ENCODE measurements at places on chromosomes 6 and 20.

DNA sequence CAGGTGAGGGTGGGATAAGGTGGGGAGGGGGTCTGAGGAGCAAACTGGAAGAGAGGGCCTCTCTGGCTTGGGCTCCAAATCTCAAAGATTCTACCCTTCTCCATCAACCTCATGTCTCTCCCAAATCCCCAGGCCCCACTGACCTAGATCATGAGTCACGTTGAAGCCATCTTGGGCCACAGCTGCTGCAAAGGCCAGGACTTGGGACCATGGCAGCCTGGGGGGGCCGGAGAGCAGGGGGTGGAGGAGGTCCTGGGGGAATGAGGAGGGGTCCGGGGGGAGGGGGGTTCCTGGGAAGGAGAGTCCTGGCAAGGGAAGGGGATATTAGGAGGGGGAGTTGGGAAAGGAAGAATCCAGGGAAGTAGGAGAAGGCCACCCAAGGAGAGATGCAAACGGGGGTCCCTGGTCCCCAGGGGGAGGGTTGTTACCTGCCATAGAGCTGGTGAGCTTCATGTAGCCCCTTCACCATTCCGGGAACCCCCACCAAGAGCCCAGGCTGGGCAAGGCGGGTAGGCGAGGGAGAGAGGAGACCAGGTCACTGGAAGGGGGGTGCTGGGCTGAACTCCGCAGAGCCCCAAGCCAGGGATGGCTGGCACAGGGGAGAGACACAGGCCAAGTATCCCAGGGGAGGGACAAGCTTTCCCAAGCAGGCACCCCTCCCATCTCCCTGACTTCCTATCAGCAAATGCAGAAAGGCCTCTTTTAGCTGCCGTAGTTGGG lies 12.7 kb downstream of the GGT7 start:
- no peak for DNase-seq

GRCh38 chr6:91415031-91415605 lies 828.2 kb upstream of the MAP3K7 start:
- DNase-seq: no peak

DNA sequence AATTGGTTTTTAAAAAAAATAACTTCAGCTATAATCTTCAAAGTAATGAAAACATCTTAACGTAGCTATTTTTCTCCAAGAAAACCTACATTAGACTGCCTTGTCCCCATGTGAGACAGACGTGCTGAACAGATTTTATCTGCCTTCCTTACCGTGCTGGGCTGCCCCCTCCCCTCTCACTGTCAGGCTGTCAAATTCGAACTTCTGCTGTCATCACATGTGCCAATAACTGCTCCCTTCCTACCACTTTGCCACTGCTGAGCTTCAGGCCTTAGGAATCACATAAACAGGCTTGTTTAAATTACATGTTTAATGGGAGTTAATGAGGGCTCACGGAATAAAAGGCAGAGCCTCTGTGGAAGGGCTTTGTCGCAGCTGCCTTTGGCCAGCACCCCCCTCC lies 77.0 kb upstream of the NHSL1 start:
- no peak for DNase-seq

DNA sequence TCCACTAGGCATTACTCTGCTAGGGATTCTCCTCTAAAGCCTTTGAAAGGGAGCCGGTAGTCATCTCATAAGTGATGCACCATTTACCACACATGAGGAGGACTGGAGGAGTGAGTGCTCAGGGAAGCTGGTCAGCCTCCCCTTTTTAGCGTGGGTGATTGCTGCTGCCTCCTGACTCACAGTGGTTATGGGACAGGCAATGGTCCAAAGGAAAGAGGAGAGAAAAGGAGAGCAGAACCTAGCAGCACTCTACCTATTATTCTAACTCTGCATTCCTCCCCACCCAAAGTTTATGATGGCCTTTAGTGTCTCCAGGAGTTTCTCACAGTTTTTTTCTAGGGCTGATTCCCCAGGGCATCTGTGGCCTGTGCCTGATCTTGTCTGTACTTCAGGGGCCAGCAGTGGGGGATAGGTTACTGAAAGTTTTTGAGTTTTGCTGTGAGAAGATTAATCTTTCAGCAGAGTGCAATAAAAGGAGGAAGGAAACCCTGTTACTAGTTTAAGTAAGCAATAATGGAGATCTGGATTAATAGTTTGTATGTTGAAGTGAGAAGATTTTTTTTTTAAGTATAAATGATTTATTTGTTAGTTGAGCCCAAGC lies 36.4 kb upstream of the GCLC start:
- DNase-seq: no peak

- no peak for DNase-seq
Observed at GRCh38 chr20:53929974-53930650, 140.3 kb downstream of the BCAS1 start.

DNA sequence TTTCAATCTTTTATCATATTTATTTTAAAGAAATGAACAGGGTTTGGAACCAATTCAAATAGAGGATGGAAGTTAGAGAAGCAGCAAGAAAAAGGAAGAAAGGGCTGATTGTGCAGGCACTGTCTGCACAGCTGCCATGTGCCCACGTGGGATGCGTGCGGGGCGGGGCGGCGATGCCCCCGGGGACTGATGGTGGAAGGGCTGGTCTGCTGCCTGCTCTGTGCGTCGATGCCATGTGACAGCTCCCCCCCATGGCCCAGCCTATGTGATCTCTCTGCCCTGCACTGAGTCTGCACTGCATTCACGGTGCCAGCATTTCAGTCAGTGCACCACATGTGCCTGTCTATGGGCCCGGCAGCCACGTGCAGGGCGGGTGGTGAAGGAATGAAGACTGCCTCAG lies 96.4 kb downstream of the IRF4 start:
- no peak for DNase-seq

- no peak for DNase-seq
Observed at GRCh38 chr6:91660893-91661292, 1074.0 kb upstream of the MAP3K7 start.

DNA sequence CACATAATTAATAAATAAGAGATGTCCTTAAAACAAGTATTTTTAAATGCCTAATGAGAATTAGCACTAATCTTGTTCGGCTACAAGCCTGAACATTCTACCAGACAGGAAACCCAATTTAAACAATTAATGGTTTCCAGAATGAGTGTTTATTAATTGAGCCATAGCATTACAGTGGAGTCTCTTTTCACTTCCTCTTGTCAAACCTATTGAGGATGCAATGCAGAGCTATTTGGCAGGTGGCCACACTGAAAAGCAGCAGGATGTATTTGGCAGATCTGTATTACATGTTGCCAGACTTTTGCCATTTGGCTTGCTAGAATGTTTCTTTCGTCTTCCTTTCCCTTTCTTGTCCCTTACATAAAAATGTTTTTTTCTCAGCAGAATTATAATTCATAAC lies 475.2 kb upstream of the MARCKS start:
- DNase-seq: no peak

- DNase-seq: no peak
Observed at GRCh38 chr6:158322724-158323560, 10.7 kb downstream of the TULP4 start.

DNA sequence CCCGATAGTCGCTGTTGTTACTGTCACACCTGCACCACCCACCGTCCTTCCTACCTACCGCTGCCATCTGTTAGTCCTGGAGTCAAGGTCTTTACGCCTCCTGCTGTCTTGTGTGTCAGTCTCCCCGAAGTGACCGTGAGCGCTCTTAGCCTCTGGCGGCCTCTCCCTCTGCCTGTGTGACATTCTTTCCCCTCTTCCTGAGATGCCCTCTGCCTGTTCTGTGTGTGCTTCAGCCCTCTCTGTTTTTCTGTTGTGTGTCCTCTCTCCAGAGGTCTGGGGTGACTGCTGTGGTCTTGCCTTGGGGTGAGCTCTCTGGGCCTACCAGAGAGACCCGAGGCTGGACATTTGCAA lies 54.9 kb downstream of the TCP11 start:
- no peak for DNase-seq

GRCh38 chr20:44287272-44288097 lies 23.5 kb downstream of the FITM2 start:
- no peak for DNase-seq

- no peak for DNase-seq
Observed at GRCh38 chr20:37649017-37649416, 44.8 kb upstream of the CTNNBL1 start.

All from SIG-M5 (cell line).